T1000 (cell line): ENCODE measurements at places on chromosomes 7 and 10.

GRCh38 chr7:43454936-43455518 lies 127.9 kb upstream of the STK17A start:
- DNase-seq, result no peak

GRCh38 chr10:4086131-4086898 lies 301.3 kb upstream of the KLF6 start:
- no peak for DNase-seq

GRCh38 chr10:109902992-109903947 lies 20.0 kb downstream of the XPNPEP1 start:
- DNase-seq, result no peak

DNA sequence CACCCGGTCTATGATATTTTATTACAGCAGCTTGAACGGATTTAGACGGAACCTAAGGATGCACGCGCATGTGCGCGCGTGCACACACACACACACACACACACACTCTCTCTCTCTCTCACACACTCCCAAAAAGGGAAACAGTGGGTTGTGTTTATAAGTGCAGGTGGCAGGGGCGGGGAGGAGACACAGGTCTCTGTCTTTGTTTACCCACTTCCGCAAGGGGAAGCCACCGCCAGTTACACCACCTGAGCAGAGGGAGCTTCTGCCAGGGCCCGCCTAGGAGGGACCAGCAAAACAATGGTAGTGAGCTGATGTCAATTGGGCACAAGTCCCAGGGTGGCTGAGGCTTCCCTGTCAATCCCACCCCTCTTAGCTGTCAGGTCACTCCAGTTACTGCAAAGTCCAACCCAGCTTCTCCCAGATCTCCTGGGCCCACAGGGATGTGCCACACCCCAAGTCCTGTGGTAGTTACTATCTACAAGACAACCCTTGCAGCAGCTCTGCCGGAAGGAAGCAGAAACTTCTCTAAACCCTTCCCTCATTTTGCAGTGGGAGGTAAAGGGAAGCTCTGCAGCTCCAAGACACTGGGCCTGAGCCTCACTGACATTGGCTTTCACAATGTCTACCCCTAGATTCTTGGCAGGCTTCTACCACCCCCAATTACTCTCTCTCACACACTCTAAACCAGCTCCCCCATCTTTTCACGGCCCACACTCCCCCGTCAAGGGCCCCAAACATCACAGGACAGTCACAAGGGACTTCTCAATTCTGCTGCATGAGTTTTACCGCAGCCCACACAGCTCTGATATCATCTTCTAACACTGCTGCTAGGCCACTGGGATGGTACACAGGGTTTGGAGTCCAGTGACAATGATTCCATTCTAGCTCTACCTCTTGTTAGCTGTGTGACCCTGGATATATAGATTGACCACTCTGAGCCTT lies 17.6 kb downstream of the ANXA11 start:
- no peak for DNase-seq

DNA sequence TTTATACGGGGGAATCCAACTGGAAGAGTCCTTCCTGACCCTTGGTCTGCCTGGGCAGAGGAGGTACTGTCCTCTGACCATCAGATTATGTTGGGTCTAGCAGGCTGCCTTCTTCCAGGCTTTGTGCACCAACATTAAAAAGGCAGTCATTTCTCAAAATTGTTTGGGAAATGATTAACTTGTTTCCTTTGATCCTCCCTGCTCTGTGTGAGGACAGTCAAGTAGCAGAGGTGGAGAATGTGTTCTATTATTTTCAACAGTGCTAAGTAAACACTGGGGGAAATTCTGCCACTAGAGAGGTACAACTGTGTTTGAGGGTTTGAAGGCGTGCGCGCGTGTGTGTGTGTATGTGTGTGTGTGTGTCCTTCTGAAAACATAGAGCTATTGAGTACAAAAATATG lies 20.6 kb downstream of the ACSL5 start:
- DNase-seq, result no peak

DNA sequence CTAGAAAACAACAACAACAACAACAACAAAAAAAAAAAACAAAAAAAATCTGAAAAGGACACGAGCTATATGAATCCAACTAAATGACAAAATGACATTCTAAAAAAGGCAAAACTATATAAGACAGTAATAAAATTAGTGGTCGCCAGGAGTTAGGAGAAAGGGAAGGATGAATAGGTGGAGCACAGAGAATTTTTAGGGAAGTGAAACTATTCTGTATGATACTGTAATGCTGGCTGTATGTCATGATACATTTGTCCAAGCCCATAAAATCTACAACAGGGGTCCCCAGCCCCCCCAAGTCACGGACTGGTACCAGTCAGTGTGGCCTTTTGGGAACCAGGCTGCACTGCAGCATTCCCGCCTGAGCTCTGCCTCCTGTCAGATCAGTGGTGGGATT lies 2.8 kb upstream of the PUS7 start:
- no peak for DNase-seq

DNA sequence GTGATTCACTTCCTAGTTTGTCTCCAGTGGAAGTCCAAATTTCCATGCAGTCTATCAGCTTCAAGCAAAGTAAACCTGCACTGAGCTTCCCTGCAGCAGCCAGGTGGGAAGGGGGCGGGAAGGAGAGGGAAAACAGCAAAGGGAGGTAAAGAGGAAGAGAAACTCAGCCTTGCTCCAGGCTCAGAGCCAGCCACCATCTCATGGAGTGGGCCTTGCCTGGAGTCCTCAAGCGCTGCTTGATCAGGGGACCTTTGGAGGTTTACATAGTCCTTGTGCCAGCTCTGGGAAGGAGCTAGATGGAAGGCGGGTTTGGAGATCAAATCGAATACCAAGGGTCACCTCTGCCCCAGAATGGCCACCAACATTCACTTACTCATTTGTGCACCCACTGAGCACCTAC lies 7.4 kb downstream of the CRTAC1 start:
- no peak for DNase-seq
